ENCODE measurements at places on chromosomes 7 and 10. TPM values are rescaled to one million over a fixed set of nuclear protein-coding genes. Genes with fewer than 3 reads are reported as not detected.

Gene FBXO24
- polyA plus RNA-seq: 2.5 TPM

Gene ASZ1
- polyA plus RNA-seq: not detected

Gene MYL7
- 0.62 TPM for polyA plus RNA-seq

Gene TMEM236
- 0.29 TPM for polyA plus RNA-seq

Gene MMRN2
- 20.2 TPM for polyA plus RNA-seq

Gene IFIT1
- 21.4 TPM for polyA plus RNA-seq

Gene HGF
- 3.1 TPM for polyA plus RNA-seq

Gene PAPOLB
- polyA plus RNA-seq: 0.09 TPM

Gene ENKUR
- polyA plus RNA-seq: 4.4 TPM

Gene GCK
- polyA plus RNA-seq: 4.0 TPM

Gene PNLIP
- polyA plus RNA-seq: not detected

Gene PILRA
- polyA plus RNA-seq: 6.6 TPM

Gene CYP2C19
- not detected for polyA plus RNA-seq

Gene ADAM22
- 14.7 TPM for polyA plus RNA-seq

Gene BTBD16
- 0.73 TPM for polyA plus RNA-seq

Gene SORBS1
- 35.2 TPM for polyA plus RNA-seq

Gene CCL24
- polyA plus RNA-seq: not detected

Gene ZNF398
- polyA plus RNA-seq: 11.8 TPM

Gene HOXA2
- polyA plus RNA-seq: 11.1 TPM

Gene NXPH1
- 0.06 TPM for polyA plus RNA-seq

Measured in renal cortex interstitium (tissue), 15 donors.